ENCODE measurements at places on chromosomes 5 and 9.

GRCh38 chr9:37947977-37948376 lies 44.0 kb upstream of the SLC25A51 start:
- no peak for DNase-seq

DNA sequence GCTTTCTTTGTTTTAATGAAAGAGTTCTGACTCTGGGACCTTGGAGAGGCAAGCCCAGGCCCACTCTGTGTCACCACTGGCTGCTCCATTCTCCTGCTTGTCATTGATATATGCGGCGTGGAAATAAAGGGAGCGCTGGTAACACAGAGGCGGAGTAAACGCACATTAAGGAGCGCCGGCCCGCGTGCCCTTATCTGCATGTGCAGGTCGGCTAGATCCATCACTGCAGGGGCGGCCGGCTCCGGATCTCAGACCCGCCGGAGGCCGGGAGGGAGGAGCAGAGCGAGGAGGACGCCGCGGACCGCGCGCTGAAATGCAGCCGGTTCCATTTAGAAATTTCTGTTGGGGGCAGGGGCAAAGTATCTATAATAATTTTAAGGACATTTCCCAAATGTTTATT lies 70.8 kb downstream of the MRPL36 start:
- DNase-seq: no peak

GRCh38 chr9:138015021-138015829 lies 137.6 kb downstream of the CACNA1B start:
- no peak for DNase-seq

GRCh38 chr5:126686451-126687126 lies 85.8 kb downstream of the PHAX start:
- no peak for DNase-seq

Data from stimulated activated CD4-positive, alpha-beta T cell treated with anti-CD3 and anti-CD28 coated beads, Interleukin-4, amount 100 ng/mL, for 24 hours (primary cell).